HFFc6 (cell line): ENCODE measurements at places on chromosomes 4 and X.

DNA sequence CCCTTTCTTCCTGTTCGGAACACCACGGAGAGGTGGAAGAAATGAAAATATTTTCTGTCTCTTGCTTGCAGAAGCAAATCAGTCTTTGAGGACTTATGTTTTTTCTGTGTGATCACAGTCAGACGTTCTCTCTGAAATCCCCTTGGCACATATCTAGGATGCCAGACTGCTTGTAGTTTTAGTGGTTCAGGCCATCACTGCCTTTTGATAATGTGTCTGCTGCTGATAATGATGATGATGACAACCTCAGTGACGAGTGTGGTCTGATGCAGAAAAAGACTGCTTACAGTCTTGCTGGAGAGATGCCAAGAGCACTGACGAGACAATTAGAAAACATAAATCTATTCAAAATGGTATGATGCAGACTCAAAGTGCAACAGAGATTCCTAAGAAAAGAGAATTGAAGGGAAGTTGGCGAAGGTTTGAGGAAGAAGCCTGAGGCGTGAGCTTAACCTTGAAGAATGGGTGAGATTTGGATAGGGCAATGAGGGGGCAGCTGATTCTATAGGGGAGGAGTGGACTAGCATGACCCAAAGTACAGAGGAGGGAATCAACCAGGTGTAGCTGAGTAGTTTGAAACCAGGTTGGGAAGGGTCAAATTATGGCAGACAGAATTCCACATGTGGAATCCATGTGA lies 7.9 kb downstream of the RAB33A start:
- H3K4me1 ChIP-seq = peaks cover 6% of the 10 kb centered on the region
- no peaks in the 10 kb centered on the region for H3K36me3 ChIP-seq
- DNase-seq = no peak
- H3K27ac ChIP-seq = no peak overlapping the region
- no peak overlapping the region for H3K4me3 ChIP-seq

DNA sequence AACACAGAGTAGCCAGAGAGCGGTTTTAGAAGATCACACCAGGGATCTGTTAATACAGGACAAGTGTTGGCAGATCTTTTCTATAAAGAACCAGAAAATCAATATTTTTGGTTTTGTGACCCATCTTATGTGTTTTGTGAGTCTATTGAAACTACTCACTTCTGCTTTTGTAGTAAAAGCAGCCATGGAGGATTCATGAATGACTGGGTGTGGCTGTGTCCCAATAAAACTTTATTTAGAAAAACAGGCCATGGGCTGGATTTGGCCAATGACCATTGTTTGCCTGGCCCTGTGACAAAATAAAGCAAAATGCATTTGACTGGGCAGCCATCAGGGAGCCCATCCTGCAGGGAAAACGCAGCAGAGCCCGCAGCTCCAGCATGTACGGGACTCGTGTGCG lies 99.9 kb upstream of the ADRA2C start:
- peaks cover 18% of the 10 kb centered on the region for H3K27me3 ChIP-seq
- H3K4me3 ChIP-seq = no peak overlapping the region
- no peak for DNase-seq

DNA sequence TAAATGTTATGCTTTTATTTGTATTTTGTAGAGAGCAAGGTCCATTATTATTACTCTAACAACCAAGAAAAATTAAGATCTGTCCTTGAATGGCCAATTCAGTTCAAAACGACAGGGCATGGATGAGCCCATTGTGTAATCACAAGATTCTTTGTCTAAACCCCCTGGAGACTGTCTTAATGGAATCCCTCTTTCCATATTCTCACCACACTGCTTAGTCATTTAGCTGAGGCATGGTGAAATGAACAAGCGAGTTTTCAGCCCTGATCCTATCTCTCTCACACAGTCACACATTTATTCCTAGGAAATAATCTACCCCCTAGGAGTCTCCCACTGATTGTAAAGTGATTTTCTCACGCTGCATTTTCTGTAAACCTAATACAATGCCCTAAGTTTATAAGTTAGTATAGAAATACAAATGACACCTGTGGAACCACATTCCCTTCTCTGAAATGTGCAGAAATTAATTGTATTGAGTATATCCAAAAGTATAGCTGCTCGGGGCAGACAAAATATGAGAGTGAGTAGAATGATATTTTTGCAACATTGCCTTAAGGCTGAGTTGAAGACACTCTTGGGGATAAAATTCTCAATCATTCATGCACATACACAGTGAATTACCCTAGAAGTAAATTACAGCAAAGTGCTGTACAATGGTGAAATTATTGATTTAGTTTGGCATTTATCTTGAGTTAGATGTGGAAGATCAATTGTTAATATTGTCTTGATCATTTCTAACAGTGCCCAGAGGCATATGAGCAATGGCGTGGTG lies 119.7 kb upstream of the PCDH7 start:
- no peaks in the 10 kb centered on the region for H3K36me3 ChIP-seq
- H3K27me3 ChIP-seq = no peaks in the 10 kb centered on the region
- H3K4me1 ChIP-seq = no peaks in the 10 kb centered on the region
- no peak for DNase-seq
- H3K4me3 ChIP-seq = no peak overlapping the region

- peaks cover 48% of the 10 kb centered on the region for H3K4me1 ChIP-seq
- H3K36me3 ChIP-seq = peaks cover 5% of the 10 kb centered on the region; the same call in 1 of the 2 replicates
- H3K27me3 ChIP-seq = peaks cover 2% of the 10 kb centered on the region; the same call in 1 of the 2 replicates
- DNase-seq = peak; percentile 69
- peak overlapping the region; percentile 61 for H3K27ac ChIP-seq
Measured at GRCh38 chr4:124199755-124200154, 512.8 kb downstream of the ANKRD50 start.

GRCh38 chr4:104394406-104395167 lies 100.1 kb downstream of the CXXC4 start:
- no peaks in the 10 kb centered on the region; the same call in 1 of the 2 replicates for H3K27me3 ChIP-seq
- no peak overlapping the region for H3K27ac ChIP-seq
- no peak for DNase-seq
- H3K36me3 ChIP-seq = no peaks in the 10 kb centered on the region; the same call in 1 of the 2 replicates

DNA sequence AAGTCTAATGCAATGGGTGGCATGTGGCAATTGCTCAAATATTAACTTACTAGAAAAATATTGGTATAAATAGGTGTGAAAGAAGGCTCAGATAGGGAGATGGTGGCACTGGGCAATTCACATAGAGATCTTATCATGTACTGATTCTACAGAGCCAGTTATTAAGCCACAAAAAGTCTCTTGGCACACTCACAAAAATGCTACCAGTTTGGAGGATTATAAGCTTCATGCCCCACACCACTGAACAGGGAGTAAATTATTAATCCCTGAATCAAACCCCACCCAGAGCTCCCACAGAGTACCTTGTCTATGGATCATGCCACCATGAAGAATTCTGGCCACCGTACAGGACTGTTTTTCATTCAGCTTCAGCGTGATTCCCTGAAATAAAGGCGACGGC lies 13.8 kb downstream of the MPP1 start:
- H3K36me3 ChIP-seq = no peaks in the 10 kb centered on the region
- peaks cover 2% of the 10 kb centered on the region for H3K27me3 ChIP-seq

DNA sequence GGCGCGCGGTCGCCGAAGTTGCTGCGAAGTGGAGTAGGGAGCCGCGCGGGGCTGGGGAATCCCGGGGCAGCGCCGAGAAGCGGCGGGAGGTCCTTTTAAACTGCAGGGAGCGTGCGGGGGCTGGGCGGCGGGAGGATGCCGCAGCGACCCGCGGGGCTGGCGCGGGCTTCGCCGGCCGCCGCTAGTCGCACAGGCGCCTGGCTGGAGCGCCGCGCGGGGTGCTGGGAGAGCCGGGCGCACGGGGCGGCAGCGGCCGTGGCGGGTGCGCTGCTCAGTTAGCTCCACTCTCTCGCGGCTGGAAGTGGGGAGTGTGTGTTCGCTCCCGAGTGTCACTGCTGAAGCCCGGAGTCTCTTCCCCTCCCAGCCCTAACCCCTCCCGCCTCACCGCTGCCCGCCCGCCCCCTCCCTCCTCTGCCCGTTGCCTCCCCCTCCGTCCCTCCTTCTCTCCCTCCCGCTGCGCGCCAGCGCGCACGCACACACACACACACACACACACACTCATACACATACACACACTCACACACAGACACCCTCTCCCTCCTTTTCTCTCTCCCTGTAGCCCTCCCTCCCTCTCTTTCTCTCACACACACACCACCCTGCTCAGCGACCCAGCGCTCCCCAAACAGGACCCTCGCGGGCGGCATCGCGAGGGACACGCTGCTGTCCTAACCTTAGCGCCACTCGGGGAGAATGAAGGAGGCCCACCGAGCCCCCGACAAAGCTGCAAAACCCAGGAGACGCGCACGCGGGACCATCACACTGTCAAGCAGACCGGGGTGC lies at the start of gene NDNF:
TSS of gene NDNF (minus strand) at position 312 of the 780 bp plus-strand sequence. CDS start 26,698 bp downstream, outside the sequence.
- peaks cover 27% of the 10 kb centered on the region for H3K4me1 ChIP-seq
- H3K4me3 ChIP-seq = peak within 1 kb of the TSS; percentile 81
- no peak for DNase-seq
- peaks cover 39% of the 10 kb centered on the region for H3K27me3 ChIP-seq
- H3K27ac ChIP-seq = no peak within 1 kb of the TSS

GRCh38 chr4:94290245-94290644 lies 52.4 kb downstream of the HPGDS start:
- no peaks in the 10 kb centered on the region for H3K4me1 ChIP-seq
- peaks cover 43% of the 10 kb centered on the region for H3K36me3 ChIP-seq
- H3K4me3 ChIP-seq = no peak overlapping the region
- H3K27me3 ChIP-seq = peaks cover 1% of the 10 kb centered on the region
- no peak overlapping the region for H3K27ac ChIP-seq

DNA sequence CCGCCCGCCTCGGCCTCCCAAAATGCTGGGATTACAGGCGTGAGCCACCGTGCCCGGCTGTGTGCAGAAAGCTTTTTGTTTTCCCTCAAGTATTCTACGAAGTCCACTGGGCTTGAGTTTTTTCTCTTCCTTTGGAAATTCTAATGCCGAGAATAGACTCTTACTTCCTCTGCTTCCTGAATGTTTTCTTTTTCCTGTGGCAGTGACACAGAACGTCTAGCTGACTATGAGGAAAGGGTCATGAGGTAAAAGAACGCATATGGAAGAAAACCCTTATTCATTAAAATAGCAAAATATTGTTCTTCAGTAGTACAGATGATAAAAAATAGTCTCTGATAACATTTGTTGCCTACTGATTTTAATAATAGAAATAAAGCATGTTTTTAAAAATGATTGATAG lies 4.9 kb upstream of the SLC25A4 start:
- peaks cover 14% of the 10 kb centered on the region for H3K27me3 ChIP-seq
- peaks cover 4% of the 10 kb centered on the region; the same call in 1 of the 2 replicates for H3K4me1 ChIP-seq
- no peak for DNase-seq
- H3K4me3 ChIP-seq = no peak overlapping the region

- H3K4me1 ChIP-seq = no peaks in the 10 kb centered on the region
- H3K36me3 ChIP-seq = peaks cover 5% of the 10 kb centered on the region
- H3K27me3 ChIP-seq = peaks cover 22% of the 10 kb centered on the region
- no peak overlapping the region for H3K27ac ChIP-seq
- H3K4me3 ChIP-seq = no peak overlapping the region
Measured at GRCh38 chr4:3019145-3019846, 55.0 kb downstream of the HTT-AS start.

DNA sequence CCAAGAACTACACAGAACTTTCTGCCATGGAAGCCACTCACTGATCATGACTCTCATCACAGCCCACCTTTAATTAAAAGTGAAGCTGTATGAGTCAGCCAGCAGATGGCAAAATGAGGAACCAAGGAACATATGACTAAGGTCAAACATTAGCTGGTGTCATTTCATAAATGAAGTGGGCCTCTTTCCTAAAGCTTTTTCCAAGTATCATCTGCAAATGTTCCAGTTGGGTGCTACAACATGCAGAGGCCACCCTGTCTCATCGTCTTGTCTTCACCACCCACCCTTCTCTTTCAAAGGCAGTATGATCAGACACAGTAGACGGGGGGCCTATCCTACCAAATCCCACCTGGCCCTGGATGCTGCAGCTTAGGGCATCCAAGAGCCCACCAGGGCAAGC lies 9.2 kb upstream of the EOLA1 start:
- no peak for DNase-seq
- H3K4me3 ChIP-seq = no peak overlapping the region
- H3K36me3 ChIP-seq = no peaks in the 10 kb centered on the region
- no peaks in the 10 kb centered on the region for H3K27me3 ChIP-seq

GRCh38 chr4:17323554-17324385 lies 188.1 kb downstream of the QDPR start:
- H3K27ac ChIP-seq = peak overlapping the region; percentile 76
- peaks cover 32% of the 10 kb centered on the region for H3K36me3 ChIP-seq
- peaks cover 41% of the 10 kb centered on the region for H3K4me1 ChIP-seq
- peak overlapping the region; percentile 70 for H3K4me3 ChIP-seq
- DNase-seq = peak; percentile 19

- DNase-seq = no peak
- H3K27me3 ChIP-seq = no peaks in the 10 kb centered on the region
- H3K4me1 ChIP-seq = peaks cover 7% of the 10 kb centered on the region
- no peak overlapping the region for H3K4me3 ChIP-seq
- H3K27ac ChIP-seq = no peak overlapping the region
Measured at GRCh38 chrX:30893206-30893605, 4.2 kb upstream of the TAB3 start.

DNA sequence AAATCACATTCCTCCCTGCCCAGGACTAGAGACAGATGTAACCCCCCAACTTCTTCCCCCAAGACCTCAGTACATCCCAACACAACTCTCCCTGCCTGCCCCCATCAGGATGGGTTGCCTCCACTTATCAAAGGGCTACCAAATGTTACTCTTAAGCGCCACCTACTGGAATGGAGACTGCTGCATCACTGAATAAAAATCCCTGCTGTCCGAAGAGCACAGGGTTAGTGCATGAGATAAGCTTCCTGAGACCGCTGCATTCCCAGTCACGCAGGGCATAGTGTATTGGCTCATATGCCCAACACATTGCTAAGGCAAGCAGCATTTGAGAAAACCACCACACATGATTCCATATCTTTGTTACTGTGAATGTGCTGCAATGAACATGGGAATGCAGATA lies 544.5 kb downstream of the PPP4R3C start:
- no peaks in the 10 kb centered on the region for H3K4me1 ChIP-seq
- H3K36me3 ChIP-seq = no peaks in the 10 kb centered on the region
- H3K4me3 ChIP-seq = no peak overlapping the region
- no peaks in the 10 kb centered on the region; the same call in 1 of the 2 replicates for H3K27me3 ChIP-seq
- no peak overlapping the region for H3K27ac ChIP-seq
- no peak for DNase-seq

GRCh38 chr4:48761286-48761685 lies 18.8 kb downstream of the FRYL start:
- H3K27me3 ChIP-seq = no peaks in the 10 kb centered on the region
- peaks cover 17% of the 10 kb centered on the region for H3K4me1 ChIP-seq
- no peak overlapping the region for H3K27ac ChIP-seq
- DNase-seq = no peak
- H3K36me3 ChIP-seq = peaks cover 5% of the 10 kb centered on the region; the same call in 1 of the 2 replicates

GRCh38 chrX:133812402-133812801 lies 173.0 kb downstream of the GPC3 start:
- H3K27ac ChIP-seq = no peak overlapping the region
- no peak overlapping the region for H3K4me3 ChIP-seq
- no peaks in the 10 kb centered on the region for H3K27me3 ChIP-seq
- no peaks in the 10 kb centered on the region for H3K4me1 ChIP-seq
- H3K36me3 ChIP-seq = no peaks in the 10 kb centered on the region

GRCh38 chr4:174437749-174438148 lies 84.5 kb downstream of the HPGD start:
- H3K27me3 ChIP-seq = no peaks in the 10 kb centered on the region
- no peak overlapping the region for H3K27ac ChIP-seq
- no peak for DNase-seq
- no peaks in the 10 kb centered on the region for H3K36me3 ChIP-seq
- H3K4me3 ChIP-seq = no peak overlapping the region
